ENCODE measurements at places on chromosomes 1 and 21.

DNA sequence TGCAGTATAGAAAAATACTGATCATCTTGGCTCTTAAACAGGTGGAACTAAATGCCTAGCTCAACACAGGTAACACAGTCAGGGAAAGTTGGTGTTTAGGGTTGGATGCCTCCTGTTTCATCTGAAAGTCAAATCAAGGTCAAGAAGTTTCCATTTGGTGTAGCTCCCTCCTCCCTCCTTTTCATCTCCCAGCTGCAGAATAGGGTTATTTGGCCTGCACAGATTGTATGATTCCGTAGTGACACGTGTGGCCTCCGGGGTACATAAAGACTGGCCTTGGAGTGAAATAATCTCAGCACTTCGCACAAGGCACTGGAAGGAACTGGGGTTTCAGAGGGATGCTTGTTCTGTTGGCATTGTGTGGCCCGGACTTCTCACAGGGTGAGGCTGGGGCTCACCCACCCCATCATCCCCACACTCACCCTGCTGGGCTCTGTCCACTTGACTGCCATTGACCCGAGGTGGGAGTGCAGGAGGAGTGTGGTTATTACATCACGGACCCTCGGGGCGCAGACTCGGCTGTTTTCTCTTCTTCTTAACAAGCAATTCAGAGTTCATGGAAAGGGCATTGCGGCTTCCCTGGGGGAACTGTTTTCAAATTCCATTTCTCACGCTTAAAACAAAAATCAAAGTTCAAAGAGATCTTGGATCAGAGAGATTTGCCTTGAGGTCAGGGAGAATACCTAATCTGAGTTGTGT, 18.4 kb downstream of the IGSF5 start:
- DNase-seq = no peak

GRCh38 chr1:113756461-113756860, 2.8 kb downstream of the PHTF1 start:
- no peak for DNase-seq

DNA sequence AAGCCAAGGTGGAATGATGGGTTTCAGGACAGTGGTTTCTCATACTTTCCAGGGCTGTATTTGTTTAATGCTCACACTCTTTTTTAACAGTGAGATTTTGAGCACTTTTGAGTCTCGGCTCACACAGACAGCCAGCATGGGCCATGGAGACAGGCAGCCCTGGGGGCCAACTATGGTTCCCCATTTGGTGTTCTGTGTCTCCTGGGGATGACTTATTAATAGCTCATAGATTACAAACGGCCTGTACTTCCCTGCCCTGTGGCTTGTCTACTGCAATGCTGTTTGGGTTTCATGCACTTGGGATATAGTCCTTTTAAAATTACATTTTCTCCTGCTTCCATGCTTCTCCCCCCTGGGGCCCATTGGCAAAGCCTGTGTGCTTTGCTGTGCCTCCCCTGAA, 178.3 kb downstream of the KCNJ6 start:
- DNase-seq = no peak

- DNase-seq = no peak
Measured at GRCh38 chr21:29091033-29091432, 17.6 kb upstream of the CCT8 start.

- peak; percentile 55 for DNase-seq
Measured at GRCh38 chr1:210232511-210233215, at the start of gene SERTAD4. SERTAD4 (plus strand) TSS chr1:210232796; CDS start chr1:210237961, 5,165 bp downstream.

DNA sequence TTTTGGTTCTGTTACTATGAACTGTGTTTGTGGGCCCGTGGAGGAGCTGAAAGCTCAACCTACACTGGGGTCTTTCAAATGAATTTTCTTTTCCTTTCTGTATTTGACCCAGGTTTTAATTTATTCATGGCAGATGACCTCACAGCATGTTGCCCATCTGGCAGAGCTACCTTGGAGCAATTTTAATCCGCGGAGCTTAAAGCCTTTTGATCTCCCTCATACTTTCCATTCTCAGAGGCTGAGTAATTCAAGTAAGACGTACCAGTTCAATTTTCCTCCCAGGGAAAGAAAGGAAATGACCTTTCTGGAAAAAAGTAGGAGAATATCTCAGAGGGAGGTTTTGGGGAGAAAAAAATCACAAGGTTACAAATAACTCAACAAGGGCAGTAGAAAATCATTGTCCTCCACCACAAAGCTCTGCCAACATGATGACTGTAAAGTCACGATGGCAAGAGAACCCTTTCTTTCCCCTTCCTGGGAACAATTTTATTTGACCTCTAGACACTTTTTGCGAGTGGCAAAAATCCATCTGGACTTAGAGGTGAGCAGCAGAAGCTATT, 21.6 kb upstream of the PCP4 start:
- DNase-seq = no peak

DNA sequence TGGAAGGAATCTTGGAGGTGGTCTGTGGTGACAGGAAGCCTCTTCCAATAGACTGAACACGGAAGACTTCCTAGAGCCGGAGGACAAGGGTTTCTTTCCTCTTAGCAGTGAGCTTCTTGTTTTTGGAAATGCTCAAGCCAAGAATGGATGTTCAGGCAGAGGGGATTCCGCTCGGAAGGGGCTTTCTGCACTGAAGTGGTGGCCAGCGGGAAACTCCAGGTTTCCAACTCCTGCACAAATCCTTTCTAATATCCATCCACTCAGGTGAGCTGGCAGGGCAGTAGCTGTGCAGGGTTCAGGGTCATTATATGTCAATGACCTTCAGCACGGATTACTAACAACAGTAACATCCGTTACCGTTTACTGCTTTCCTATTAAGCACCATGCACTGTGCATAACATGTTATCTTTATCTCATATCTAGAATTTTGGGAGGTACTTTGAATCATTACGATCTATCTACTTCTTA, 573 bp upstream of the CPT2 start:
- DNase-seq = no peak
